Astrocyte of the cerebellum (primary cell): ENCODE measurements at places on chromosomes 11 and 22.

DNA sequence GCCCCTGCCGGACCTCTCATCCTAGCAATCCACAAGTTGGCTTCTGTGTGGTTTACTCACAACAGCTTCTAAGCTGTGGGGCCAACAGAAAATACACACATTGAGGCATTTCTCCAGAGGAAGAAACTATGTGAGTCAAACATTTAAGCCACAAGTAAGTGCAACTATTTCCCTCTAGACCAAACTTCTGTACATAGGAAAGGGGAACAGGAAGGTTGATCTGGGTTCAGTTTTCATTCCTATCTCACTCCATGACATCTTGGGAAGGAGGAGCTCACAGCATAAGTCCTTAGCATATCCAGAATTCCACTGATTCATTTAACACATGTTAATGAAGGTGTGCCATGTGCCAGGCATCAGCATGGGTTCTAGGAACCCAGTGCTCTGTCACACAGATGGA is 72.8 kb upstream of the PICALM start:
- no peak for DNase-seq

GRCh38 chr11:2382936-2383851 is 6.1 kb downstream of the CD81 start:
- DNase-seq: no peak

DNA sequence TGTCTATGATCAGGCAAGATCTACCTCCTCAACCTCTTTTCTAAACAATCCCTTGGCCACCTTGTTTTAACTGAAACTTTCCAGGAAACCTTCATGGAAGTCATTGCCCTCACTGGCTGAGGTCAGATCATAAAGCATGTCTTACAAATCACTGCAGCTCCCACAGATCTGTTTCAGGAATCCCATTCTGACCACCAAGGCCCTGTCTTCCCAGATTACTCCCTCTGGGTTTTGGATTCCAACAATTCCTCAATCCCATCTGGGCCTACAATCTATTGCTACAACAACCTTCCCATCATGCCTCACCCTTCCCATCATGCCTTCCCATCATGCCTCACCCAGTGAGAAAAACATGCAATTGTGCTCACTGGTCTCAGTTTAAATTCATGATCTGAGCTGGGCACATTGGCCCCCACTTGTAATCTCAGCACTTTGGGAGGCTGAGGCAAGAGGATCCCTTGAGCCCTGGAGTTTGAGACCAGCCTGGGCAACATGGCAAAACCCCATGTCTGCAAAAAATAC is 15.9 kb downstream of the ADAMTS15 start:
- no peak for DNase-seq

GRCh38 chr11:59172345-59173079 is 580 bp downstream of the DTX4 start:
- DNase-seq: no peak

DNA sequence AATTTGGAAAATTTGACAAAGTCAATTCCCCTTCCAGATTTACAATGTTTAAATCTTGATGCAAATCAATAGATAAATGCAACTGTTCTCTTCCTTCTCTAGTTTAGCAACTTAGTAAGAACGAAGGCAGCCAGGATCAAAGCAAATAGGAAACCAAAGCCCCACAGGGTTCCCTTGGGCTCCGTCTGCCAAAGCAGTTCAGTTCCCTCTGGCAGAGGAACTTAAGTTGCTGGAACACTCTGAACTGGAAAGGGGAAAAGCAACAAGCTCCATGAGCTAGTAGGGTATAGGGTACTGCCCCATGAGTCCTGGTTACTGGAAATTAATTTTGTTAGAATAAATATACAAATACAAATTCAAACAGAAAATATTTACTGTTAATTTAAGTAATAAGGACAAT is 91.3 kb downstream of the RELT start:
- DNase-seq: no peak

- no peak for DNase-seq
These were observed 17.9 kb upstream of the TPH1 start for GRCh38 chr11:18063862-18064434.

GRCh38 chr11:120643284-120643683 is 131.7 kb downstream of the GRIK4 start:
- DNase-seq: no peak

GRCh38 chr22:18975434-18976196 is 39.5 kb upstream of the PRODH start:
- no peak for DNase-seq
